ENCODE measurements at places on chromosomes 3 and 15.

- peak; percentile 53 for DNase-seq
These were observed 239.4 kb downstream of the CHST2 start for GRCh38 chr3:143358793-143359491.

DNA sequence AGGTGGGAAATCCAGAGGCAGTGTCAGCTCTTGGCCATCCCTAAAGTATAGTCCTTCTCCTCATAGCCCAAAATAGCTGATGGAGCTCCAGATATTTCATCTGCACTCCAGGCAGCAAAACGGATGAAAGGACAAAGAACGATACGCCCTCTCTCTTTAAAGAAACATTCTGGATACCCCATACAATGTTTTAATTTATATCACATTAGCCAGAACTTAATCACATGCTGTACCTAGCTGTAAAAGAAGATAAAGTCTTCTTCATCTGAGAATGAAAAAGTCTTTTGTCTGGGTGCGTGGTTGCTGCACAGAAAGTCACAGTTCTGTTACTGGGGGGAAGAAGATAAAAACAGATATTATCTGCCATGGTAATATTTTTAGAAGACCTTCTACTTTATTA, 4.3 kb upstream of the SHC4 start:
- DNase-seq, result no peak

- no peak for DNase-seq
These were observed 483.7 kb upstream of the DPH6 start for GRCh38 chr15:36029606-36030210.

GRCh38 chr3:100893590-100893989, 99.6 kb downstream of the ABI3BP start:
- DNase-seq, result peak; percentile 65

- peak; percentile 85 for DNase-seq
These were observed 1.7 kb upstream of the HES1 start for GRCh38 chr3:194134231-194134756.

GRCh38 chr15:33190539-33190938, 4.0 kb downstream of the FMN1 start:
- DNase-seq, result no peak

- DNase-seq, result no peak
These were observed 5.6 kb downstream of the ZBTB38 start for GRCh38 chr3:141373768-141374526.

GRCh38 chr3:194472290-194472920, 14.4 kb downstream of the ATP13A3 start:
- DNase-seq, result peak; percentile 31

- DNase-seq, result no peak
These were observed 218 bp upstream of the TRPC1 start for GRCh38 chr3:142723665-142723967.

GRCh38 chr3:98551754-98552153, 20.0 kb downstream of the GPR15 start:
- no peak for DNase-seq

GRCh38 chr3:172799246-172799645, 48.7 kb downstream of the ECT2 start:
- DNase-seq, result no peak

GRCh38 chr3:174266476-174266875, 592.7 kb upstream of the NAALADL2 start:
- no peak for DNase-seq

DNA sequence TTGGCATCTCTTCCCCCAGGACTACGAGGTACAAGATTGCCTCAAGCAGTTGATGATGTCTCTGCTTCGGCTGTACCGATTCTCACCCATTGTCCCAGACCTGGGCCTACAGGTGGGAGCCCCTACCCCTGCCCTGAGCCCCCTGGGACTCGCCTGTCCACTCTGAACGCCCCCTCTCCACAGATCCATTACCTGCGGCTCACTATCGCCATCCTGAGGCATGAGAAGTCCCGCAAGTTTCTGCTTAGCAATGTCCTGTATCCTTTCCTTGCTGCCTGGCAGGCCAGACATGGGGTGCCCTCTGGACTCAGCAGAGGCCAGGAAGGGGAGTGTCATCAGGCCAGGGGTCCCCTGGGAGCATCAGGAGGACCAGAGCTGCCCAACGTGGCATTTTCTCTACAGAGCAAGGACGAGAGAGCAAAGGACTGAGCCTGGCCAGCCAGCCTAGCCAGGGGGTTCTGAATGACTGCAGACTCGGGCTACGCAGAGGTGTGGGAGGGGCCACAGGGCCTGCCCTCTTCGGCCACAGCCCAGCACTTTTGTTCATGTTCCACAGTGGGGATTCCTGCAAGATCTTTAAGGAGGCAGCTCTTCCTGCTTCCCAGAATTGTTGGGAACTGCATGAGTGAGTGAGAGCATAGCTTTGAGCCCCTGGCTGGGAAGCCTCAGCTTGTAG, 11.2 kb downstream of the RNF123 start:
- no peak for DNase-seq

DNA sequence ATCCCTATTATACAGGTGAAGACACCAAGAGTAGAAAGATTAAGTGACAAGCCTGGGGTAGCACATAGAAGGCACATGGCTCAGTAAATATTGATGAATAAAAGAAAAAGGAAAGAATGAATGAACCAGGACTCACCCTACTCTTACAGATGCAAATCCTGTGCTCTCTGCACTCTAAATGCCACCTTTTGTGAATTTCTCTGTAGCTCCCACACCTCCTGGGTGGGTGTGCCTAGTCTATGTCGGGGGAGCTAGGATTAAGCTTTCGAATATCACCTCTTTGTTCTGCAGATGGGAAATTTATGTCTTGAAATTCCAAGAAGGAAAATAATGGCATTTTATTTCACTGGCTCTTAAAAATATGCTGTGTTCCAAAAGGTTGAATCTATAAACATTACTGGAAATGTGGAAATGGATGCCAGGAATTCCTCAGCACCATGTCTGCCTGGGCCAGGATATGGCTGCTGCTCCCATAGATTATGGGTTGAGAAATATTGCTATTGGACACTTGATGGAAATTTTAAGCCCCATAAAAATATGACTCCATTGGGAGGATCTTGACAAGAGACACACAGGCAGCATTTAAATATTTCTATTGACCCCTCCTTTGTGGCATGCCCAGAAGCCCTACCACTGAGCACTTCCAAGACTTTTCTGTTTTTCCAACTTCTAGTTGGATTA, 43.3 kb downstream of the CCNB2 start:
- no peak for DNase-seq

DNA sequence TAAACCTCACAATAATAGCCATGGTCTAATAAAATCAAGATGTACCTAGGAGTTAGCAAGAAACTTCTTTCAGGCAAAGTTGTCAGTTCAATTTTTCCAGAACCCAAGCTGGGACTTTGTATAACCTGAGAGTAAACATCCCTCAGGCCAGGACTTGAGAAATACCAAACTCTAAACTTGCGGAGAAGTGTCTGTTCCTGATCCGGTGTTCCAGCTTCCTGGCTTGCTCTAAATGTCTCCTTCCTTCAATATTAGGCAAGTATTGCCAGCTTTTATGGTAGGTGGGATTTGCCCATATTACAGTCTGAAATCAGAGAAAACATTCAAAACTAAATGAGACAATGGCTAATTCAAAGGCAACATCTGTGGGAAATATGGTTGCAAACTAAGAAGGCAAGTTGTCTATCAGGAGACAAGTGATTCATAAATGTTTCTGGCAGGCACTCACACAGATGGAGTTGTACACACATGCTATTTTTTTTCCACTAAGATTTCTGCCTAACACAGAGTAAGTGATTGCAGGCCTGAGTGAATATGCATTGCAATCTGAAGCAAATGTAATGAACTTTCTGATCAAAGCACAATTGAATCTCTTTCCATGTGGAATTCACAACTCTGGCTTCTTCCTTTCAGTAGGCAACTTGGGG, 88.3 kb upstream of the COL8A1 start:
- no peak for DNase-seq

DNA sequence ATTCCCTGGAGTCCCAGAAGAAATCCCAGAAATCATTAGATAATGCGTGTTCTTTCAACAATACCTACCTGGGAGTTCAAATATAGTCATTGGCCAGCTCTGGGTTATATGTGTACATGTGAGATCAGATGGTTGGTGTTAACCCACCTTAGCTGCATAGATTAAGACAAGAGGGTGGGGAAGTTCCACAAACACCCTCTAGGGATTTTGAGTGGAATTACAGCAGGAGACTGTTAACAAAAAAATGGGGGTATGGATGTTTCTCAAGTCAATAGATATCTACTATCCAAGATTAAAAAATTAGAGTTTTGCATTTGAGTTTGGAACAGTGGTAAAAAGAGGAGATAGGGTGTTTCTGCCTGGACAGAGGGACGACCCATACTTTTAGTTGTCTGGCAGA, 282.5 kb upstream of the CNTN3 start:
- no peak for DNase-seq

GRCh38 chr15:72318408-72318942, 1.5 kb downstream of the CELF6 start:
- DNase-seq, result no peak

All from BE2C (cell line).